CD4-positive, alpha-beta T cell treated with Interleukin-12 subunit alpha and Interleukin-12 subunit beta, for 1 hour (primary cell): ENCODE measurements at places on chromosomes 1 and 21.

- DNase-seq = no peak
Observed at GRCh38 chr1:223216074-223216473, 73.0 kb upstream of the TLR5 start.

DNA sequence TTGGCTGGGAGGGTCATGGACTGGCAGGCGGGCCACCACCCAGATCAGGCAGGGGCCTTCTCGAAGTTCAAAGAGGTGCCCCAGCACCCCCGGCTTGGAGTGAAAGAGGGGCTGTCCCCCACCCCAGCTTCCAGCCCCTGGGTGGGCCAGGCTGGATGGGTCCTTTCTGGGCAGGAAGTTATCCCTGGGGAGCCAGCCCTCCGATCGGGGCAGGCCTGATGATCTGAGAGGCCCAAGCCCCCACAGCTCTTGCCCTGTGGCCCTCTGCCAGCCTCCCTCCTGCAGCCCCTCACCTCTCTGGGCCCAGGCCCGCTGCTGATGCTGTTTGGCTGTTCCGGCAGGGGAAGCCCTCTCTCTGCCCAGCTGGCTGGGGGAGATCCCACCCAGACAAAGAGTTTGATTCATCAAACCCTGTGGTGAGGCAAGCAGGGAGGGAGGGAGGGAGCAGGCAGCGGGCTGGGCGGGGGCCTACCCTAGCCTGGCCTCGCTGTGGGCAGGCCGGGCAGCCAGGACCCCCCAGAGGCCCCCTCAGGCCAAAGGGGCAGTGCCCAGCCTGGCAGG is 2.5 kb downstream of the ARHGEF19 start:
- no peak for DNase-seq

- DNase-seq = no peak
Observed at GRCh38 chr1:179376223-179376622, 10.5 kb downstream of the AXDND1 start.

DNA sequence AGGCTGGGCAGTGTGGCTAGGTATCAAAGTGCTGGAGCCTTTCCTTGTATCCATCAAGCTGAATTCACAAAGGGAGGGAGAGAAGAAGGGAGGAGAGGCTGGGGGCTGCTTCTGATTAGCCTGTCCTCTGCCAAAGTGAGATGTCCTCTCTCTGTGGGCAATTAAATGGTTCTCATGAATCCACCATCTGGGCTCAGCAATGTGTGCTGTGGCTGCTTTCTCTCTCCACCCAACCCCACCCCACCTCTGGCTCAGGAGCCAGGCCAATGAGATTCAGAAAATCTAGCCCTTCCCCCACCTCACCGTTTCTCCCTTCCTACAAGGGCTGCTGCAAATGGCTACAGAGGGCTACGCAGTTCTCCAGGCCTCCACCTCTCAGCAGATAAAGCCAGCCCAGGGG is 154.6 kb downstream of the TENT5C start:
- DNase-seq = no peak

DNA sequence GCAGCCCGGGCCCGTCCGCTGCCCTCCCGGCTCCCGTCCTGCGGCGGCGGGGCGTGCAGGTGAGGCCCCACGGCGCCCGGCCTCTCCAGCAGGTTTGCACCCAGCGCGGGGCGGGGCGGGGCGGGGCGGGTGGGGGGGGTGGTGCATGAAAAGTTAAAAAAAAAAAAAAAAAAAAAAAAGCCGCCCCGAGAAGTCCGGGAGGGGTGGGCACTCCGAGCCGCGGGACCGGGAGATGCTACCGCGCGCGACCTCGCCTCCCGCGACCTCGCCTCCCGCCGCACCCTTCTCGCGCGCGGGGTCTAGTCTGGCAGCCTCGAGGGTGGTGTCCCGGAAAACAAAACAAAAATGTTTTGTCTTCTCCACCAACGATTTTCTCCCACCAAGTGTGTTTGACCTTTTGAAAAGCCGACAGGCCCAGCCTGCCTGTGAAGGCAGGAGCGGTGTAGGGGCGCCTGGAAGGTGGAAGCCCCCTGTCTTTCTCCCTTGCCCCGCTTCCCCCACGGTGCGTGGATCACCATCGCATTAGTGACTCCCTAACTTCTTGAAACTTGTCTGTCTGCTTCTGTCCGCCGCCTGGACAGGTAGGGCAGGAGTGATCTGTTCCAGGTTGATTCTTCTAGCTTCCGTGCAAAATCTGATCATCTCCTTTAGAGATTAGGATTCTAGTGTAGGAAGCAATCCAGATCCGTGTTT is 569 bp downstream of the RCAN3 start:
- peak; percentile 58 for DNase-seq

DNA sequence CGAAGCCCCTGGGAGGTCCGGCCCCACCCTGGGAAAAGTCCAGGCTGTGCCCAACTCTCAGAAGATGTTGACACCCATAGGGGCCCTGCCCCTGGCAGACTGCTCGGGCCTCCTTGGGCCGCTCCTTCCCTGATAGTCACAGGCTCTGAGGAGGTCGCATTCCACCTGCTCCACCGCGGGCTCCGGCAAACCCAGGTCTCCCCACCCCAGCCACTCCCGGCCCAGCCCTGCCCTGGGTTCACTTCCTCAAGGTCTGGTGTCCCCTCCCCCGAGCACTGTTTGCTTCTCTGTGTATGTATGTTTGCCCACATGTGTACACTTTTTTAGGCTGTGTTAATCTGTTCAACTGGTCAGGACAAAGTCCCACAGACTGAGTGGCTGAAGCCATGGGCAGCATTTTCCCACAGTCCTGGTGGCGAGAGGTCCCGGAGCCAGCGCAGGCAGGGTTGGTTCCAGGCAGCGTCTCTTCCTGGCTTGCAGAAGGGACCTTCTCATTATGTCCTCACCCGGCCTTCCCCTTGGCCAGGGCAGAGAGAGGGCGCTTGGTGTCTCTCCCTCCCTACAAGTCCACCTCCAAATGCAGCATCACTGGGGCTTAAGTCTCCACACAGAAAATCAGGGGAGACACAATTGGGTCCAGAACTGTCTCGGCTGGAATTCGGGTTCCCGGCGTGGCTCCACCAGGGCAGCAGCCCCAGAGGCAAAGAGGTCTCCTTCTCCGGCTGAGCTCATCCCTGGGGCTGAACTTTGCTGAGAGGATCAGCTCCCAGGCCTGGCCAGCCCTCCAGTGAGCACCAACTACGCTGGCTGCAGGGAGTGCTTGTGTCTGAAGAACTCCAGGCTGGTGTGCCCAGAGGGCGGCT is 10.5 kb upstream of the PRXL2B start:
- no peak for DNase-seq

DNA sequence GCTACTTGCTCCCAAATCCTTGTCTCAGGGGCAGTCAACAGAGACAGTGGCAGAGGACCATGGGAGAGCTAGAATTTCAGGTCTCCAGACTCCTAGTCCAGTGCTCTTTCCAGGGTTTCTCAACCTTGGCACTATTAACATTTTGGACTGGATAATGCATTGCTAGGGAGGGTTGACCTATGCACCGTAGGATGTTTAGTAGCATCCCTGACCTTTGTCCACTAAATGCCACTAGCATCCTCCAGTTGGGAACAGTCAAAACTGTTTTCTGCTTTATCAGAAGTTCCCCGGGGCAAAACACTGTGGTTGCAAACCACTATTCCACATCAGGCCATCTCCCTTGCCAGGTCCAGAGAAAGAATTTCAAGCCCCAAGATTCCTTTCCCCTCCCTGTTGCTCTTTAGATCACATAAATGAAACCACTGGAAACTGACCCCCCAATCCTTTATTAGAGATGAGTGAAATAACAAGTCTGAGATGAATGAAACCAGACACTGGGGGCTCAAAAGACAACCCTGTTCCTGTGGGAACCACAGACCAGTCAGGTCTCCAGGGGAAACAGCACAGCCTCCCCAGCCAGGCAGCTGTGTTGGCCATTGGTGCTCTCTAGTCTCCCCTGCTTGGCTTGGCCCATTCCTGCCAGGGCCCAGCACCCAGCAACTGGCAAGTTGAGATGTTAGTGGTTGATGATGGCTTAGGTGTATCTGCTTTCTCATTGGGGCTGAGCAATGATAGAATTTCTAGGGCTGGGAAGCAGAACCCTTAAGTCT is 3.8 kb upstream of the TCEA3 start:
- DNase-seq = no peak

DNA sequence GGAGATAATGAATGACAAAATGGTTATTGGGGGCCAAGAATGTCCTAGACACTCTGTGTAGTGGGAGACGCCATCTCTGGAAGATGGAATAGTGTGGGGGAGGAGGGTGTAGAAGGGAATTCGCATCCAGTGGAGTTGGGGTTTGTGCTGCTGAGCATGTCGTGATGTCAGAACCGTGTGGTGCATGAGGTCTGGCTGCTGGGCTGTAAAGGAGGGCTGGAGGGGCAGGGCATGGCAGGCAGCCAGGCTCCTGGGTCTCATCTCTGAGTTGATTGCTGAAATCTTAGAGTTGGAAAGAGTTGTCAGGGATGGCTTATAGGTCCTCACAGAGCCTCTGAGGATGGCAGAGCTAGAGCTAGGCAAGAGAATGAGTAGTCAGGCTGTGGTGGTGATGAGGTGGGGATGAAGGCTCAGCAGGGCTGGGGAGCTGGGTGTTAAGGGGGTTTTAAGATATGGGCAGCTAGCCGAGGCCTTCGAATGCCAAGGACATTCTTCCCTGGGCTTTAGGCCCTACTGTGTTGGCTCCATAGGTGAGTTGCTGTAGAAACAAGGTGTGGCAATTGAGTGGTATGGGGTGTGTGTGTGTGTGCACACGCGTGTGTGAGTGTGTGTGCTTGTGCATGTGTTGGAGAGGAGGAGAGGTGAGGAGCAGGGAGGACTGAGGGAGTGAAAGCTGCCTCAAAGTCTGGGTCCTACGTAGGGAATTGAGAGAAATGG is 1.9 kb downstream of the PPFIA4 start:
- DNase-seq = no peak

DNA sequence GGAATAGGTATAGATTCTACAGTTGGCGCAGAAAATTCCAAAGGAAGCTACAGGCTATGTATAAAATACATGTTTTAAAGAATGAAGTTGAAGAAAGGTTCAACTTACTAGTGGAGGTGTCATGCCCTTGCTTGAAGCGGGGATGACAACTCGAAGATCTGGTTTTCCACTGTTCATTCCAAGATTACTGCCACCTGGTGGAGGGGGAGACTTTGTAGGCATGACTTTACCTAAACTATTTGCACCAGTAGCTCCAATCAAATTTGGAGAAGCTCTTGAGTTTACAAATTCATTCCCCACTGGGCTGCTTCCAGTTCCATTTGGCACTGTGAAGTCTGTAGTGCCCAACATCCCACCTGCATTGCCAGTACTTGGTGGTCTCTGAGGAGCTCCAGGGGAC is 81.7 kb downstream of the AXDND1 start:
- peak; percentile 5 for DNase-seq

GRCh38 chr1:96749618-96750017 is 28.0 kb downstream of the PTBP2 start:
- no peak for DNase-seq

DNA sequence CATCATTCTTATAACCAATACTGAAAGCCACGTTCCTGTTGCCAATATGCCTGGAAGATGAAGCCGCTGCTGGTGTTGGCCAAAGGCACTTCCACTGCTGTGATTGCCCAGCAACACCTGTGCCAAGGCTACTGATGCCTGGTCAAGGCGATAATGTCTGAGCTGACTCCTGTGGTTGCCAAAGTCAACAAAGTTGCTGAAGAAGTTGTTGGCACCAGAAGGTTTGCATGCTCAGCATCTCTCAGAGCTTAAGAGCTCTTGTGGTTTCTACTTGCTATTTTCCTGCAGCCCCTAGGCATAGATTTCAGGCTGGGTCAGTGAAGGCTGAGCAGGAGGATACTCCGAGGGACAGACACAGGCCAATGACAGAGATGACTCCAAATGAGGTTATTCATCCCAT is 63.4 kb upstream of the RAB3GAP2 start:
- no peak for DNase-seq

DNA sequence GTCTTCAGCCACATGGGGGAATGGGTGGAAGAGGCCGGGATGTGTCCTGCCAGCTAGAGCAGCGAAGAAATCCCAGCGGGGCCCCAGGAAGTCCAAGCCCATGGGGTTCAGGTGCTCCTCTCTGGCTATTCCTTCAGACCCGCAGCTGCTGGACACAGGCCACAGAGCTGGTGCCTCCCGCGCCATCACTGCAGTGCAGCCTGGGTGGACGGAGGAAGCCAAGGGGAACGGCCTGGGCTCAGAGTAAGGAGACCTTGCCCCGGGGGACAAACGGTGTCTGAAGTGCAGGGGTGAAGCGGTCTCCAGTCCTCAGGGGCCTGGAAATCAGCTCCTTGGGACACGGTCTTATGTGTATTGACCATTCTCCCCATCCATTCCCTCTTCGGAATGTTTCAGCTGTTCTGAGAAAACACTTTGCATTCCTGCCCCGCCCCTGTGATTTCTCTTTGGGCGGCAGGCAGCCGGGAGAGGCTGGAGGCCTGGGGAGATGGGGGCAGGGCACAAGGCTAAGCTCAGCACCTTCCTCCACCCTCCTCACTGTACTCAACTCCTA is 18.4 kb downstream of the MTHFR start:
- DNase-seq = no peak

DNA sequence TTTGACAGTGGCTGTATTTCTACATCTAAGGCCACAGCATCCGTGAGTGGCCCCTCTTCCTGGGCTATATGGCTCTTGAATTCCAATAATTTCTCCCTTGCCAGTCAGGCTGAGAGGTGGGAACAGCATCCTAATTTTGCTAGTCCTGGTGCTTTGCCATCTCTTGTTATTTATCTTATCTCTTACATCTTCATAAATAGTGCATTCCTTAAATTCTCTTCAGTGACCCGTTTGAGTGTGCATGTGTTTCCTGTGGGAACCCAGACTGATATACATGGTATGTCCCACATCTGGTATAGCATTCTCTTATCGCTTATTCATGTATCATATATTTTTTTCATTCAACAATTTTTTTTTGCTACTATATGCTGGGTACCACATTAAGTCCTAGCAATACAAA is 9.9 kb downstream of the S100A11 start:
- no peak for DNase-seq

DNA sequence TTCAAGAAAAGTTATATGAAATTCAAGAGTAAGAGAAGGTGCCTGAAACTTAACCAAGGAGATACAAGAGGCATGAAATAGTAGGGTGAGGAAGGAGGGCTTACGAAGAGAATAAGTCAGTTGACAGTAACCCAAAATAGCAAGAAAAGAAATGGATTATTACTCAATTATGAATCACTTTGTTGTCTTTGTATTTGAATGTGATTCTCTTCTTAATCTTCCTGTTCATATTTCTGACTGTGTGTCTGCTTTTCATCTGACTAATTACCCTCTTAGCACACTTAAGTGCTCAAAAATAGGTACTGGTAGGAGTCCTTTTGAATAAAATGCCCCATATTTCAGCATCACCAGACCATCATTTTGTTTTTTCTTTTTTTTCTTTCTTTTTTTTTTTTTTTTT is 39.4 kb downstream of the GLMN start:
- no peak for DNase-seq

DNA sequence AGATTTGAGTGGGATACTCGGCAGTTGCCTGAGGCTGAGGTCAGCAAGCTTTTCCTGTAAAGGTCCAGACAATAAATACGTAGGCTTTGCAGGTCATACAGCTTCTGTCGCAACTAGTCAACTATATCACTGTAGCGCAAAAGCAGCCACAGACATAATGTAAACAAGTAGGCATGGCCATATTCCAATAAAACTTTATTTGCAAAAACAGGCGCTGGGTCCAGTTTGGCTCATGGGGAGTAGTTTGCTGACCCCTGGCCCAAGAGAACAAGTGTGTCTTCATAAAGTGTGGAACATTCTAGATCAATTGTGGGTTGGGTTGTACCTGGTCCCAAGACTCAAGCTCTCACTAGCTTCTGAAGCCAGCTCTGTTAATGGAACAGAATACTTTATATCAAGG is 78.8 kb downstream of the MIS18A start:
- no peak for DNase-seq
